ENCODE measurements at places on chromosomes 1 and 21. TPM values are rescaled to one million over a fixed set of nuclear protein-coding genes. Genes with fewer than 3 reads are reported as not detected.
A peak's percentile ranks its signal among the peaks of the same experiment; 100 is the strongest.

The OR2T33 gene
- total RNA-seq, result not detected

The PDC gene
- total RNA-seq, result not detected

The HPCA gene
- not detected for total RNA-seq

The CACHD1 gene
- 21.6 TPM for total RNA-seq

The F5 gene
- total RNA-seq, result 1.3 TPM

The ATP1A1 gene
- total RNA-seq, result 235 TPM

- DNase-seq, result no peak
These were observed 38.2 kb downstream of the PKNOX1 start for GRCh38 chr21:43012596-43012995.

DNA sequence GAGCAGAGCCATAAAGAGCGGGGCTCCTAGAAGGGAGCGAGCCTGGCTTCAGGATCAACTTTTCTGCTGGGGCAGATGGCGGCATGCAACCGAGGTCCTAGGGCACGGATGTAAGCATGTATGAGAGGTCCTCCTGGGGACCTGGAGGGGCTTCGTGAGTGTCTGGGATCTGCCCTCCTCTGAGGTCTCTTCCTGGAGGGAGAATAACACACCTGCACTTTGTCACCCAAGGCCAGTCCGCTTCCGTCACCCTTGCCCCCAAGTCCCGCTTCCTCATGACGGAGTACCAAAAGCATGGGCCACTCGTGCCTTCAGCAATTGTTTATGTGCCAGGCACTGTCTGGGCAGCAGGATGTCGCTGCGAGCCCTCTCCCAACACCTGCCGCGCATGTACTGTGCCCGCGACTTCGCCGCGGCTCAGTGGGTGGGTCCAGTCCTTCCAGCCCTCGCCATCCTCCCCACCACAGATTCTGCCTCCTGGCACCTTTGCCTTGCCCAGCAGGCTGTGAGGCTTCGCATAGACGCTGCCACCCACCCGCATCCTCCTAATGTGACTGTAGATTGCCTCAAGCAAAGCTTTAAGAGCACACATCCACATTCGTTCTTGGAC, 60.0 kb upstream of the TMPRSS2 start:
- DNase-seq, result no peak

DNA sequence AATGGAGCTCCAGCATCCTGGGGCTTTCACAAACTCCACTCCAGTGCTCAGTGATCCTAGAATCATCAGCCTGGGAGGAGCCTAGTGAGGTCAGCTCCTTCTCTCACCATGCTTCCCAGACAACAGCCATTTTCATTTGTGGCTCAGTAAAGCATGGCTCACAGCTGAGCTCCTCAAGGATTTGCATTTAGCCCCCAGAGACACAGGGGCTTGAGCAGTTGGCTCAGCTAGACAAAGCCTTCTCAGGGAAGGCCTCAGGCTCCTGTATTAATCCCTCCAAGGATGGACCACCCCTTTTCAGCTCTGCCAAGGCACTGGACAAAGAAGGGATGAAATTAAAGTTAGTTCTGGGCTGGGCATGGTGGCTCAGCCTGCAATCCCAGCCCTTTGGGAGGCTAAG, 39.5 kb downstream of the ERI3 start:
- no peak for DNase-seq

GRCh38 chr1:228212415-228212965, 4.6 kb downstream of the OBSCN start:
- no peak for DNase-seq

DNA sequence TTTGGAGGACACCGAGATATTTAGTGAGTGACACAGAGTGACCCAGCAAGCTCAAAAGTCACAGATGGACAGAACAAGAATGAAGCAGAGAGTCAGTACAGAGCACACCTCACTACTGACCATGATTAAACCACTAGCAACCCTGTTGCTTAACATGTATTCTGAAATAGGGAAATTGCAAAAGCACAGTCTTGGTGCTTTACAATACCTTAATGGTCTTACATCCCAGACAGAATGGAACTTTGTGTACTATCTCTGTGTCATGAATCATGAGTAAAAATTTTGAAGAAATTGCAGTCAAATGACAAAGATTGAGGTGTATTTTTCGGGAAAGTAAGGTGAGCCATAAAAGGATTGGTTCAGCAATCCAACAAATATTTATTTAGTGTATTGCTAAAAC, 2.7 kb upstream of the SAMSN1 start:
- no peak for DNase-seq

- no peak for DNase-seq
These were observed 62.8 kb upstream of the BCAR3 start for GRCh38 chr1:93744299-93744988.

DNA sequence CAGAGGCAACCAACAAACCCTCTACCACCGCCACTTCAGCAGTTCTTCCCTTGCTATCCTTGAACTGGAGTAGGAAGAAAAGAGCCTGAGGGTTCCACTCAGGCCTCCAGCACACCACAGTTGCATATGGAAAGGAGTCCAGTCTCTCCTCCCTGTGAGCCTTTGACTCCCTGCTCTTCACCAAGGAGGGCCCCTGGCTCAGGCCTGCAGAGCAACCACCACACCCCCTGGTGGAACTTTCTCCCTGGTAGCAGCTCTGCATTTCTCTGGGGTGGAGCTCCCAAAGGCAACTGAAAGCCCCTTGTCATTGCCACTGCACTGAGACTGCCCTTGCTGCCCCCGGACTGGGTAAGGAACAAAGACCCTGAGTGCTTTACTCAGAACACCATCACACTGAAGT, 1021.5 kb upstream of the ADGRL2 start:
- no peak for DNase-seq

DNA sequence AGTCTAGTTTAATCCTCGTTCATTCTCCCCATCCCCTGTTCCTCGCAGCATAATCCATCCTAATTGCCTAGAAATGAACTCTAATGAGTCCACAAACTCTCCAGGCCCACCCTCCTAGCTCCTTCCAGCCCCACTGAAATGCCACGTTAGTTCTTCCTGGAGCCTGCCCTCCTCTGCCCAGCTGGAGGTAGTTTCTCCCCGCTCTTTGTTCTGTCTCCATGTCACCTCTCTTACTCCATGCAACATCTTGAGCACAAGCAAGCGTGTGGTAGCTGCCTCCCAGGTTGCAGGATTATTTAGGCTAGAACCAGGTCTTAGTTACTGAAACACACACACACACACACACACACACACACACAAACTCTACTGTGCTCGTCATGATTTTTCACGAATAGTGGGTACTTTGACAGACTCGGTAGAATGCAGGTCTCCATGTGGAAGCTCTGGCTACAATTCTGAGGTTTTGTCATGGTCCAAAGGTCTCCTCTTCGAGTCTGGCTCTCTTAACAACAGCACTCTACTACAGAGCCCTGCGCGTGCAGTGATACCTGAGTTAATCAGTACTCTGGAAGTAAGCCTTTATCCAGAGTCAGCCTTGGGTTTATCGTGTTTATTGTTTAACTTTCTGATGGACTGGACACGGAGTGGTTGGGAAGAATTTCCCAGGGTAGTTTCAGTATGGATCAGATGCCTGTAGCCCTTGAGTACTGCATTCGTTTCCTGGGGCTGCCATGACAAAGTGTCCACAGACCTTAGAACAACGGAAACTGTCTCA, 27.5 kb downstream of the HUNK start:
- DNase-seq, result no peak

DNA sequence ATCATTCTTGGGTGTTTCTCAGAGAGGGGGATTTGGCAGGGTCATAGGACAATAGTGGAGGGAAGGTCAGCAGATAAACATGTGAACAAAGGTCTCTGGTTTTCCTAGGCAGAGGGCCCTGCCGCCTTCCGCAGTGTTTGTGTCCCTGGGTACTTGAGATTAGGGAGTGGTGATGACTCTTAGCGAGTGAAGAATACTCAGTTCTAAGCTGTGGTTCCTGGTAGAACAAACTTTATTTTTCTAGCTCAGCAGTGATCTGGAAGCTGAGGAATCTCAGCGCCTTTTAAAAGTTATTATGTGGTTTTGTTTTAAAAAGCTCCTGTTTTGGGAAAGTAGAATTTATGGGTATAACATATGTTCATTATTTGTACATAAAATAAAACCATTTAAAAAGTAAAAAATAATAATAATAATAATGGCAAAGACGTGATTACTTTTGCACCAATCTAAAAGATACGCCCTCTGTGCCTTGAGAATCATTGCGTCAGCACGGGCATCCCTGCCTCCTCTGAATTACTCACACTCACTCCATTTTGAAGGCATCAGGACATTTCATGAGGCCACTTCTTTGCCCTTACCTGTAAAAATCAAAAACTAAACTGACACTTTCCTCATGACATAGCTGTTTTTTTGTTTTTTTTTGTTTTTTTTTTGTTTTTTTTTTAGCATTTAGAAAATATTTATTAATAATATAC, 29.7 kb upstream of the TNFRSF1B start:
- no peak for DNase-seq

DNA sequence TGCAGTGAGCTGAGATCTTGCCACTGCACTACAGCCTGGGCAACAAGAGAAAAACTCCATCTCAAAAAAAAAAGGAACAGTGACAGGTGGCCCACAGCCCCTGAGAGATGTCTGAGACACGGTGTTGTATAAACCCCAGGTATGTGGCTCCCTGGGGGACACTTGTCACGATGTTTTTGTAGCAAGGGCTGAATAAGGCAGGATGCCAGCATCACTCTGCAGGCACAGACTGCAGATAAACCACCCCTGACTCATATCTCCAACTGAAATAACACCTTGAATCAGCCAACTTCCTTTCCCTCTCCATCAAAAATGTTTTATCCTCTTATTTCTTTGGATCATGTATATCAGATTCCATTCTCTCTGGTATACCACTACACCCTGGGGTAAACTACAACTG, 52.5 kb downstream of the NMNAT2 start:
- DNase-seq, result no peak

DNA sequence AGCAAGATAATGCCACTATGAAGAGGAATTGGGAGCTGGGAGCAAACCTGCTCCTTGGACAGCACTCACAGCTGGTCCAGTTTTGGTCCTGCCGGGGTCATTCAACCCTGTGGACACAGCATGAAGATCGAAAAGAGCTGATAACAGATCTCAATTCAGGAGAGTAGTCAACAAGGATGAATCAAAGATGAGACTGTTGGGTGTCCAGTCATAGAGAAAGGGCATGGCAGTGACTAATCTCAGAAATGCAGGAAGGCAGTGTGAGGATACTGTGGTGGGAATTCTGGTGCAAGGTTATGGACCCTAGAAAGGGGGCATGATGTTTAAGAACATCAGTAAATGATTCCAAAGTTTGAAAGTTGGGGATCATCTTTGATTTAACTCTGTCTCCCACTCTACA, 261.4 kb upstream of the ZP4 start:
- DNase-seq, result no peak

DNA sequence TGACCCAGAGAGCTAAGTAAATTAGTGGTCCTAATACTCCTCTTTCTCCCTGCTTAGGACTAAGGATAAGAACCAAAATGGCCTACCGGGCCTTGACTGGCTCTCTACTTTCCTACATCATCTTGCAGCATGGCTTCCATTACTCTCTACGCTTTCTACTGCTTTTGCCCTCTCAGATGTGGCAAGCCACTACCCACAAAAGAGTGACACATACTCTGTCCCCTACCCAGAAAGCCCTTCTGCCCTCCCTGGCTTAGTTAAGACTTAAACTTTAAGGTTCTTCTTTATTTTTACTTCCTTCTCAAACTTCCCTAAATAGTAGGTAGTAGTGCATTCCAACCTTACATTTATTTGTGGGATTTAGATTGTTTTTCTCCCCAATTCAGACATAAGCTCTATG, 228.1 kb downstream of the TPR start:
- no peak for DNase-seq

- no peak for DNase-seq
These were observed 462.2 kb upstream of the PTBP2 start for GRCh38 chr1:96259399-96259798.

GRCh38 chr1:45730780-45731319, 19.6 kb downstream of the IPP start:
- no peak for DNase-seq

- DNase-seq, result no peak
These were observed 40.2 kb downstream of the TBCE start for GRCh38 chr1:235407419-235407818.

DNA sequence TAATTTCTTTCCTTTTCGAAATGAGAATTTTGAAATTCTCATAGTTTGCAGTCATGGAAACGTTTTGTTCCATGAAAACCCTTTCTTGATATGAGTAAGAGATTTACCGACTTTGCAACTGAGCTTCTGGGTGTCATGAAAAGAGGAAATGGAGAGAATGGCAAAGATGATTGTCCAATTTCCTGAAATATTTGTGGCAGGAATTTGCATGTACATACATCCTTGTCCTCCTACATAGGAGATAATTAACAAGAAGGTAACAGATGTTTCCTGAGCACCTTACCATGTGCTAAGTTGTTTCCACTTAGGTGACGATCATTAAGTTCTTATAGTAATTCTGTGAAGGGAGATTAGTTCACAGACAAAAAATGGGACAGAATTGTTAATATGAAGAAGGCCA, 170.7 kb downstream of the NEGR1 start:
- DNase-seq, result no peak

DNA sequence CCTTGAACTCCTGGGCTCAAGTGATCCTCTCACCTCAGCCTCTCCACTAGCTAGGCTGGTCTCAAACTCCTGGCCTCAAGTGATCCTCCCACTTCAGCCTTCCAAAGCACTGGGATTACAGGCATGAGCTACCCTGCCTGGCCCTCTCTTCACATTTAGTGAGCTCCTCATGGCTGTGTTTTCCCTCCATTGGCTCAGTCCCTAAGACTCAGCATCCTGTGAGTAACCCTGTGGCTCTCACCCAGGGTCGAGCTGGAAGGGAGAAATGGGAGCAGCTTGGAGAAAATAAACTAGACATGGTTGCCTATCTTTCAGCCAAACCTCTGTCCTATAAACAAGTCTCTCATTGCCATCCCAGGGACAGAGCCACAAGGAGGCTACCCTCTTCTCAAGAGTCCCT, 17.5 kb downstream of the NCF2 start:
- no peak for DNase-seq

- no peak for DNase-seq
These were observed 42.8 kb downstream of the RCSD1 start for GRCh38 chr1:167672831-167673230.

DNA sequence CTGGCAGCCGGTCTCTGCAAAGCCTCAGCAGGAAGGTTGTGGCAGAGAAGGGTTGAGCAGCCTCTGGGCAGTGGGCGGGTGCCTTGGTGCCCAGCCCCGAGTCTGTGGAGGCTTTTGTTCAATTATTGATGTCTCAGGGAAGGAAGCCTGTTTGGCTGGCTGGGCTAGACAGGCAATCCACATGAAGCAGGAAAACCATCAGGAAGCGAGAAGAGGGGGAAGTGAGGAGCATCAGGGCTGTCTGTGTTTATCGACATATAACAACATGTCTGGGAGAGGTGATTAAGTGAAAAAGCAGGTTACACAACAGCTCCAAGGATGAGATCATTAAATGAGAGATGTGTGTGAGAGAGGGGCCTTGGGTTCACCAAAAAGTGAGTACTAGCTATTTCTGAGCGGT, 105.4 kb downstream of the UBE2U start:
- peak; percentile 70 for DNase-seq

- no peak for DNase-seq
These were observed 66.5 kb upstream of the NBL1 start for GRCh38 chr1:19577561-19577960.

DNA sequence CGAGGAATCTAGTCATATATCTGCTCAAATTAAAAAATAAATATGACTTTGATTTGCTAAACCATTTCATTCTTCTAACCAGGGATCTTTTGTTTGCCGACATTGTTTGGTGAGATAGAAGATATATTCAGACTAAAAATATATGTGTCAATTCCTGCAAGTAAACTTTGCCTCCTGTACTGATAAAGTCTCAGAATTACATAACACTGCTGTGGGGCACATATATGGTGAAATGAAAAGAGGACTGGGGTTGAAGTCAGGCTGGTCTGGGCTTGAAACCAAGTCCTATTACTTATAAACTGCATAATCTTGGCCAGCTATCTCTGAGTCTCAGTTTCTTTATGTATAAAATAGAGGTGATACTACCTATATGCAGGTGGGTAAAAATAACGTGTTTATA, 9.8 kb downstream of the SCMH1 start:
- DNase-seq, result no peak
